Stimulated activated CD4-positive, alpha-beta T cell treated with anti-CD3 and anti-CD28 coated beads, TNF-alpha, amount 100 ng/mL, for 1 hour (primary cell): ENCODE measurements at places on chromosomes 11 and 22.

DNA sequence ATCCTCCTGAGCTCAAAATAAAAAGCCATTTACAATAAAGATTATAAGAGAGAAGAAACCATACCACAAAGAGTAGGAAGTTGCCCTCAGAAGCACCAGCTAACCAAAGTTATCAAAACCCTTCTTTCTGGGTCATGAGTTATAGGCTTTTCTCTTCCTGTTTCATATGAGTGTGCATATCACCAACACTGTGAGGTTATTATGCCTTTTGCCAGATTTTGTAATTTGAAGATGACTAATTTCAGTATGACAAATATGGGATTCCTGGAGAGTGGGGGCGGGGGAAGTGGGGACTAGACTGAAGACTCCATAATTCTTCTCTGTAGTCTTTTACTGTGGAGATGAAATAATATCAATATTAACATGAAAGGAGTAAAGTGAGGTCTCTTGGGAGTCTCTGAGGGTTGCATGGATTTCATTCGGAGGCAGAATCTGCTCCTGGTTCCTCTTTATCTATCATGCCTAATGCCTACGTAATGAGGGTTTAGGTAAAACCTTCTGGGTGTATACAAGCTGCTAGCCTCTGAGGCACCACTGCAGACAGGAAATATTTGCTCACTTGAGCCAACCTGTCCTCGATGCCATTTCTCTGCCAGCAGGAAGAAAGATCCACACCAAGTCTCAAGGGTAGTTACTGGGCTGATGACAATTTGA, 2.1 kb downstream of the LPXN start:
- peak; percentile 48 for DNase-seq

DNA sequence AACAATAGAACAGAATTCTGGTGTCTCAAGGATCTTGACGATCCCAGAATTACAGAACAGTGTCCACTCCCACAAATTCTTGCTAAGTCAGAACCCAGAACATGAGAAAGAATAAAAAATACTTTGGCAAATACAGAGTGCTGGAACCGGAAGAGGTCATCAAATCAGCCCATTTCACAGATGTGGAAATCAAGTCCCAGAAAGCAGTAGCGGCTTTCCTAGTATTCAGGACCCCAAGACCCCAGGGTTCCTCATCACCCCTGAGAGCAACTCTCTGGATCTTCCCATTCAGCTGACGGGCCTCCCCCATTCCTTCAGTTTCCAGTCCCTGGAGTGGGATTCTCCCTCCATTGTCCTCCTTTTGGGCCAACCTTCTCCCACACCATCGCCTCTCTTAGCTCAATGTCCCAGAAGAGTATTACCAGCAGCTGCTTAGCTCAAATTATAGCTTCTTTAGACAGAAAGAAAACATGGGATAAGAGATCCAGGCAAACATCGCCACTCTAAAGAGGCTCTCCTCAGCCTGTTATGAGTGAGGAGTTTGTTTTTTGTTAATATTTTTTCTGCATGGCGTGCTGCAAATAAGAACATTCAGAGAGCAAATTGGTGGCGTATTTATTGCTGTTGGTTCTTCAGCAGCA, 268.3 kb downstream of the MN1 start:
- no peak for DNase-seq

DNA sequence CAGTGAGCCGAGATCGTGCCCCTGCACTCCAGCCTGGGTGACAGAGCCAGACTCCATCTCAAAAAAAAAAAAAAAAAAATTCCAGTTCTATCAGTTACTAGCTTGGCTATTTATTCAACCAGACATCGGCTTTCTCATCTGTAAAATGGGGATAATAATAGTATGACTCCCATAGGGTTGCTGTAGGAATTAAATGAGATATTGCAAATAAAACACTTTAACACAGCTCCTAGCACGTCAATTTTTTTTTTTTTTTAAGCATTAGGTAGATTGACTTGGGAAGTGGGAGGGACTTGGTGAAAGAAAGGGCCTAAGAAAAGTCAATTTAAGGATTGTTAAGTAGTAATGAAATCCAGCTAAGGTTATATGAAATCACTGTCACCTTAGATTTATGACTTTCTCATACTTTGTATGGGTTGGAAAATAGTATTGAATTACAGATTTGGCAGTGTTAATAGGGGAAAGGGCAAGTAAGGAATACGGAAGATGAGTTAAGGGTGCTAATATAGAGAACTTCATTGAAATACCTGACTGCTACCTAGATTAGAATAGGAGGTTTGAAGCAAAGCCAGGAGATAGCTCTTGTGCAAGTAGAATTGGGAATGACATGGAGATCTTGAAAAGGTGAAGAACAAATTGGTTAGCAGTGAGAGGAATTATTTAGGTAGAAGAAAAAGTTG, 28.8 kb downstream of the BIRC2 start:
- DNase-seq = no peak

GRCh38 chr22:31861226-31861840, 83.0 kb upstream of the YWHAH start:
- DNase-seq = no peak

- no peak for DNase-seq
Measured at GRCh38 chr22:36197065-36197440, 4.6 kb downstream of the APOL4 start.

DNA sequence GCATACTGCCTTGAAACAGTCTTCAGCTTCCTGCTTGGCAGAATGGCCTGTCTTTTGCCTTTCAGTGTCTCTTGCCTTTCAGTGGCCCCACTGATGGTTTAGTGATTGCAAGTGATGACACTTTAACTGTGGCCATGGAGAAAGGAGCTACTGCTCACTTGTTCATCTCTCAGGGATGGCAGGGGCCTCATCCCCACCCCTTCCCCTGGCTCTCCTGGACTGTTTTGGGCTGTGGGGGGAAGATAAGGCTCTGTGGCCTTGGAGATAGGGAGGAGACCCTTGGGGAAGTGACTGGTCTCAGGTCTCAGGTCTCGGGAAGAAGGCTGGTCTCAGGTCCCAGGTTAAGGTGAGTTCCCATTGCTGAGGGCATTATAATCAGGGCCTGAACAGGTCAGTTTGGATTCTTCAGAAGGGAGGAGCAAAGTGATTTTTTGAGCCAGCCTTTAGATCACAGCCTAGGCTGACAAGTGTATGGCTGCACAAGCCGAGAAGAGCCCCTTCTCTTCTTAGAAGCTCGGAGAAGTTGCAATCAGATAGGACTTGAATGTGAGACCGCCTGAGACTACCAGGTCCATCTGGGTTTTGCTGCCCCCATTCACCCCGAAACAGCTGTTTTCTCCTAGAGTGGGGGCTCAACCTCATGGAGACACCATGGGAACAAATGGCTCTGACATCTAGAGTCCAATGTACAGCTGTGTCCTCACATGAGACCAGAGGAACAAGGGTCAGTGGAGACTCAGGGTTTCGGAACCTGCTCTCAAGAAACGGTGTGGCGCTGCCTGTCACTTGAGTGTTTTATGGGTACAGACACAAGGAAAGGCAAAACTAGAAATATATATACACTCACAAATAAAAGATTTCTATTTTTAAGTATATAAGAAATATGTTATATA, 15.9 kb upstream of the P2RY2 start:
- no peak for DNase-seq

- DNase-seq = no peak
Measured at GRCh38 chr22:19620742-19621371, 93.4 kb upstream of the SEPTIN5 start.

DNA sequence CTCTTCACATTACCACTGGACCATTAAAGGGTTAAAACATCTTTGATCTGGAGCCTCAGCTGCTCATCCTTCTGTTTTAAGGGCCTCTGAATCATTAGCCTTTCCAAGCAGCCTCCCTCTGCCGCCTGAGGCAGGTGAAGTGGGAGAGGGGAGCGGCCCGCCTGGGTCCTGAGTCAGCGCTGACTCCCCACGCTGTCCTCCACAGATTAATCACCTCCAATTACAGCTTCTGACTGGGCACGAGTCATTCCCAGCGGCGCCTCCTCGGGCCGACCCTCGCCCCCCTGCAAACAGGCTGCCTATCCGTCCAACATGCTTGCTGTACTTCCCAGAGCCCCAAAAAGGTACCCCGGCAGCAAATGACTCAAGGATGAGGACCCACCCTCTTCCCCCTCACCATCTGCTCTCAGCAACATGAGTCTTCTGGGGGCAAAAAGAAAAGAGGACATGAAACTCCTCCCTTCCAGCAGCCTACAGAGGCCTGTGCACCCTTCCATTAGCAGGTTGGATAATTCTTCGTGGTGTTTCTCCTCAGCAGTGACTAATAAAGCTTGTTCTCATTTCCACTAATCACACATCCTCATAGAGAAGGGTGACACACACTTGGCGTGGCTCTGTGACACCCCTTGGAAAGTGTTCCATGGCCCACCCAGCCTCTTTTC, 44.3 kb upstream of the JAM3 start:
- DNase-seq = no peak

GRCh38 chr11:6404342-6405051, 14.2 kb downstream of the SMPD1 start:
- DNase-seq = no peak

- no peak for DNase-seq
Measured at GRCh38 chr11:10746871-10747270, 4.2 kb upstream of the CTR9 start.

- no peak for DNase-seq
Measured at GRCh38 chr11:117579161-117579560, 217.9 kb downstream of the DSCAML1 start.

DNA sequence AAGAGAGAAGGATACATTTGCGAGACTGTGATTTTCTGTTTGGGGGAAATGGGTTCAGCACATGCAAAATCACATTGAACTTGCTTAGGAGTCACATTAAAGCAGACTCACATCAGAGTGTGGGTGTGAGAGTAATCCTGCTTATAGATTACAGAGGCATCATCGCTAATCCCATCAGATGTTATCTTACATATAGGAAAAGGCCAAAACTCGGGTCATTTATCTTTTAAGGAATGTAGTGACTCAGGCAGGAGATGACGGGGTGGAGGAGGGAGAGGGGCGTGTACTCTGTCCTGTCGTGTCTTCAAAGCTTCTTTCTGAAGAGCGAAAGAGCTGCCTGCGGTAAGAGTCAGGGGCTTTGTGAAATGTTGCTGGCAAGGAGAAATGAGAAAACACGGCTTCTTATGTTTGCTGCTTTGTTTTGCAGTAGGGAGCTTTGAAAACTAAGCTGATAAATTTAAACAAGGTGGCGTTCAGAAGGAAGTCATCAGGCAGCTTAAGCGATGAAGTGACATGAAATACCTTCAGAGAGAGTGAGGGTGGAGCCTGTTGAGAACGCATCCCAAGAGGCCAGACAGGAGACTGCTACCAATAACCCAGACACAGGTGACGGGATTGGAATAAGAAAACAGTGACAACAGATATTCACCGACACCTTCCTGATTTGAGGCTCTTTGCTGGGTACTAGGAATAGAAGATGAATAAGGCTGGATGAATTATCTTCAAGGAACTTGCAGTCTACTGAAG, 2.2 kb upstream of the C11orf16 start:
- DNase-seq = no peak

- DNase-seq = no peak
Measured at GRCh38 chr11:82826526-82826925, 73.7 kb downstream of the PRCP start.

- DNase-seq = no peak
Measured at GRCh38 chr22:42697542-42698013, 23.1 kb downstream of the A4GALT start.

- no peak for DNase-seq
Measured at GRCh38 chr22:21009638-21010425, 5.1 kb upstream of the P2RX6 start.

DNA sequence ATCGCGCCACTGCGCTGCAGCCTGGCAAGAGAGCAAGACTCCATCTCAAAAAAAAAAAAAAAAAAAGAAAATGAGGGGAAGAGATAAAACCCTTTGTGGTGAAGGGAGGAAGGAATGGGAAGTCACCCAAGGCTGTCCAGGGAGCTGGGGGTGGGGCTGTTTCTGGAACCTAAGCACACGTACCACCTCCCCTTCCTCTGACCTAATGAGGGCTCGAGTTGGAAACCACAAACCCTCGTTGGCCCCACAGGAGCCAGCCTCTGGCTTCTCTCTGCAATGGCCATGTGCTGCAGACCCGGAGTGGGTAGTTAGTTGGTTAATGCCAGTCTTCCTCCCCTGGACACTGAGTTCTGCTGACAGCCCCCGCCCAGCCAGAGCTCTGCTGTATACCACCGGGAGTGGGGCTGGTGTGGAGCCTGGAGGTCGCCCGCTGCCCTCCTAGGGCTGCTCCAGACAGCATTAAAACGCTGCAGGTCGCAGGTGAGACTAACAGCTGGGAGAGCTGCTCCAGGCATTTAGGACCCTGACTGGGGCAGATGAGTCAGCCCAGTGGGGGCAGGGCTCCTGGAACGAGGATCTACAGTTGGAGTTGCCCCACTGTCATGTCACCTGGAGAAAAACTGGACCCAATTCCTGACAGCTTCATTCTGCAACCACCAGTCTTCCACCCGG, at the start of gene LGALS12:
TSS of gene LGALS12 (plus strand) at position 228 of the 672 bp plus-strand sequence. CDS start at position 603, 375 bp downstream.
- DNase-seq = no peak

GRCh38 chr22:24807284-24807950, 1.4 kb downstream of the SGSM1 start:
- DNase-seq = no peak

DNA sequence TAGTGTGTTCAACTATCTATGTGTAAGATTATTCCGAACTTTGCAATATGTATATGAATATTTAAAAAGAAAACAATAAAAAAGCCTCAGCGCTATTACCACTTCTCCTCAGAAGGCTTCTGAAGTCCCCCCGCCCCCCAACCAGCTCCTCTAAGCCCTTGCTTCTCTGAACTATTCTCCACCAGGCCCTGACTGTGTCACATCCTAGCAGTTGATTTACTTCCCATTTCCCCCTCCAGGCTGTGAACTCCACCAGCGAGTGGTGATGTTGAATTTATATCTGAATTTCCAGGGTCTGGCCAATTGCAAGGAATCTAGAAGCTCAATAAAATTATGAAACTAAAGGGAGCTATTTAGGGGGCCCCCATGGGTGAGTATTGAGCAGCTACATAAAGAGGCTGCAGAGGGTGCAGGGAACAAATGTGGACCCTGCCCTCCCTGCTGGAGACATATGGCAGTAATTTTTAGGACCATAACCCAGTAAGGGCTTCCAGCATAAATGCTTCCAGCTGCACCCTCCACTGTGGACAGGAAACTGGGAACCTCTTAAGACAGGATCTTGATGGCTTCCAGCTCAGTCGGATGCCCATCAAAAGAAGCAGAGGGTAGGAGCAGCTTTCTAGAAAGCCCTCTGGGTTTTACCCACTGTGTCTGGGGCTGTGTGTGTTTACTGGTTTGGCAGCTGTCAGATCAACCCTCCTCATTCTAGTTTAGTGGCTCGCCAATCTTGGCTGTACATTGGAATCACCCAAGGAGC, 81.4 kb downstream of the TIMP3 start:
- no peak for DNase-seq

GRCh38 chr11:131770801-131771200, 400.4 kb downstream of the NTM start:
- DNase-seq = no peak

DNA sequence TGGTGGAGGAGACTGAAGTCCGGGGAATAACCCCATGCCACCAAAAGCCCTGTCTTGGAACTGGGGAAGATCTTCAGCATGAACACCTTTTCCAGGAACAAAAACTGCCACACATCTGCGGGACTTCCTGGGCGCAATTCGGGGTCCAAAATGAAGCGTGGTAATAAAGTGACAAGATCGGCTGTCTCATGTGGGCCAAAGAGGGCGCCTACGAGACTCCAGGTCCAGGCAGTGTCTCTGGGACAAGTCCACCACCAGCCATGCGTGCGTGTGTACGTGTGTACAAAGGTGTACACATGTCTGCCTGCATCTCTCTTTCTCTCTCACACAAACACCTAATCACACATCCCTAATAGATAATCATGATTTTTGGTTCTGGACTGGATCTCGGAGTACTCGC, 8.9 kb upstream of the MYBPC3 start:
- DNase-seq = no peak

- no peak for DNase-seq
Measured at GRCh38 chr22:29458551-29458950, 20.2 kb downstream of the RFPL1 start.

- DNase-seq = no peak
Measured at GRCh38 chr11:120827820-120828219, 196.1 kb upstream of the TBCEL start.
